ENCODE measurements at places on chromosomes 12 and 14.

DNA sequence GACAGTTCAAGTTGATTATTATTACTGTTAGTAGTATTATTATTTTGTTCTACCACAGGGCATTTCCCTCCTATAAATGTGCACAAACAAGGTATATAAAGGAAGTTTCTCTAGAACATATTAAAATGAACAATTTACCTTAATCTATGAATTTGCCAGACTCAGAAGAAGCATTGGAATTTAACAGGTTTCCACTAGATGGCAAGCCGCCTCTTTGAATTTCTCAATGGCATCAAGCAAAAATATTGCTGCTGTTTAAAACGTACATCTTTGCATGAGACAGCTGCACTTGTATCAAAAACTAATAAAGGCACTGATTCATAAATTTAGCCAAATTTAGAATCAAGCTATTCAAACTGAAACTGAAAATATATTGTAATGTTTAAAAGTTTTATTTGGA is 34.6 kb upstream of the MIS18BP1 start:
- DNase-seq: no peak

GRCh38 chr14:67357186-67357968 is 2.2 kb downstream of the ATP6V1D start:
- no peak for DNase-seq

GRCh38 chr14:45658226-45658916 is 405.4 kb upstream of the MIS18BP1 start:
- DNase-seq: no peak

DNA sequence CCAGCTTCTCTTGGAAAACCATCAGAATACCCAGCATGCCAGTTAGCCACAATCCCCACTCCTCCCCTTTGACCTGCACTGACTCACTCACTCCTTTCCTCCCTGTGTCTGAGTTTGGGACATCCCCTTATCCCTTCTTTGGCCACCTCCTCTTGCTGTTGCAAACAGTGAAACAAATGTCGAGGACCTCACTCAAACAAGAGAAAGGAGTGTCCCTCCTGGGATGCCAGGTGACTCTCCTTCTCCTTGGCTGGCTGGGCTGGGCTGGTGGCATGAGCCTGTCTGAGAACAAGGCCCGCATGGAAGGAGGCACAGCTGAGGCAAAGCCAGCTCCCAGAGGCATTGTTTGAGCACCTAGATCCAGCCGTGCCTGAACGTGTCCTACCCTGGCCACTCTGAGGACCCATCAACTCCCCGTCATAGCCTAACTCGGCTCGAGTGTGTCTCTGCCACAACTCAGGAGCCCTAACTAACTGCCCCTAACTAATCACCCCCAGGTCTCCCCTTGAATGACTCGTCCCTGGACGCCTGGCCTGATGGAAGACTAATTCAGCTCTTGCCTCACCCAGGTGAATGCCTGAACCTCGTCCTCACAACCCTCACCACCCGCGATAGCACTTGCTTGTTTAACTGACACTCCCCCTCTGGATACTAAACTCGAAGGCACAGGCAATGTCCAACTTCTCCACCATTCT is 43.0 kb downstream of the NCOR2 start:
- no peak for DNase-seq

GRCh38 chr12:71440345-71440762 is 756 bp downstream of the LGR5 start:
- DNase-seq: no peak

GRCh38 chr14:24879661-24880386 is 170.1 kb downstream of the STXBP6 start:
- DNase-seq: no peak

- DNase-seq: no peak
Observed at GRCh38 chr12:19938491-19938890, 429.8 kb upstream of the PDE3A start.

DNA sequence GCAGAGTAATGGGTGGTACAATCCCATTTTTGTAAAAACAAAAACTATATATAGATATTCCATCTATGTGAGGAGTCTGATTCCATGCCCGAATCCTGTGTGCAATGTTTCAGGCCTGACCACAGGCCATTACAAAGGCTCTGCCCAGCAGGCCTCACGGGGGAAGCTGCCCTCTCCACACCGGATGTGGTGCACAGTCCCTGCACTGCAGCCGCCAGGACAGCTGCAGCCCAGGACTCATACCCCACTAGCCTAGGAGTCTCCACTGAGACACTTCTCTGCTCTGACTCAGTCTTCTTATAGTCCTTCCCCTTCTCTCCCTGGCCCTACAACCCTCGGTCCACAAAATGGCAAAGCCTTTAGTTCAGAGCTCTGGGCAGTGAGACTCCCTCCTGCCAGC is 190.4 kb downstream of the PPM1H start:
- no peak for DNase-seq

DNA sequence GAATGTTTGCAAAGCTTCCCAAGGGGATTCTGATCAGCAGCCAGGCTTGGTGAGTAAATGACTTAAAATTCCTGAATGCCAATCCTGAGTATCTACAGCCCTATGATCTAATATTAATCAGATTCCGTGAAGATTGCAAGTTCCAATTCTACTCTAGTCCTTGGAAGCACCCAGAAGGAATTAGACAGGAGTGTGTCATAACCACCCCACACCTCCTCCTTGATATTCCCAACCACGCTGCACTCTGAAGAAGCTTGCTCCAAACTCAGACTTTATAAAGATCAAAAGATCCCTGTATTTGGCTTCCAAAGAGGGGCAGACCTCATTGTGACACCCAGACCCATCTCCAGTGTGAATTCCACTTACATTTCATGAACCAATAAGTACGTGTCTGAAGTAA is 306.0 kb downstream of the BCL11B start:
- no peak for DNase-seq

DNA sequence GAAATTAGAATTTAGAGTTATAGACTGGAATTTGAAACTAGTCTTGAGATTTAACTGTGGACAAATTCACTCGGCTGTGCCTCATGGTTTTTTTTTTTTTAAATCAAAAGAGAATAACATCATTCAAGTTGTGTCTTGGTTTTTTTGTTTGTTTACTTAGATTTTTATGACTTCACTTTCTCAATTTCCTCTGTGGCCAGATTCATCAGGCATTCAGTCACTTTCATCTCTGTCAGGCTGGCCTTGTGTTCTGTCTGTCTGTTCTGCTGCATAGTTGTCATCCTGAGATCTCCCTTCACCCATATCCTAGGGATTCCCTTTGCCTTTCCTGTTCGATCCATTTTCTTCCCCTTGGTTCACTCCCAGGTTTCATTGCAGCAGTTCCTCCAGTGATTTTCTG is 10.0 kb downstream of the MARK3 start:
- no peak for DNase-seq

DNA sequence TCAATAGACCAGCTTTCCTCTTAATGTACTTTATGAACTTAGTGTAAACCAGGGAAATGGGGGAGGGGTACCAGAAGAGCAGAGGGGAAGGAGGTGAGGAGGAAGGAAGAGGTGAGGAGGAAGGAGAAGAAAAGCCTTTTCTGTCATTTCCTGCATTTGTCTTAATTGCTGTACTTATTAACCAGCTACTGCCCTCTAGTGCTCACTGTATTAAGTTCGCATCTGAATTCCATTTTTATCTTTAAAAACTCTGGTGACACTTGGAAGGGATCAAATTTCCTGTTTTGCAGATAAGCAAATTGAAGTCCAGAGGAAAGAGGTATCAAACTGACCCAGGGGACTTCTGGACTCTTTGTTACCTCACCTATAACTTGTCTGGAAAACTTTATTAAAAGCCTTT is 22.2 kb downstream of the MANSC1 start:
- DNase-seq: no peak

DNA sequence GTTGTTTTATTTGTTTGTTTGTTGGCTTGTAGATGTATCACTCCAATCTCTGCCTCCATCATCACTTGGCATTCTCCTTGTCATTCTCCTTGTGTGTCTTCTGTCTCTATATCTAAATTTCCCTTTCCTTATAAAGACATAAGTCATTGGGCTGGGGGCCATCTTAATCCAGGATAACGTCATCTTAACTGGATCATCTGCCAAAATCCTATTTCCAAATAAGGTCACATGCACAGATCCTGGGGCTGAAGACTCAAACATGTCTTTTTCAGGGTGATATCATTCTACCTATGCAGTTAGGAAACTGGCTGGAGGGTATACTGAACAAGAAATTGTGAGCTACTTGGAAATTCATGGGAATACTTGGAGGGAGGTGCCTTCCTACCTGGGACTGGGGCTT is 8.7 kb upstream of the CCDC60 start:
- DNase-seq: no peak

GRCh38 chr12:88897723-88898122 is 317.5 kb upstream of the KITLG start:
- DNase-seq: no peak

DNA sequence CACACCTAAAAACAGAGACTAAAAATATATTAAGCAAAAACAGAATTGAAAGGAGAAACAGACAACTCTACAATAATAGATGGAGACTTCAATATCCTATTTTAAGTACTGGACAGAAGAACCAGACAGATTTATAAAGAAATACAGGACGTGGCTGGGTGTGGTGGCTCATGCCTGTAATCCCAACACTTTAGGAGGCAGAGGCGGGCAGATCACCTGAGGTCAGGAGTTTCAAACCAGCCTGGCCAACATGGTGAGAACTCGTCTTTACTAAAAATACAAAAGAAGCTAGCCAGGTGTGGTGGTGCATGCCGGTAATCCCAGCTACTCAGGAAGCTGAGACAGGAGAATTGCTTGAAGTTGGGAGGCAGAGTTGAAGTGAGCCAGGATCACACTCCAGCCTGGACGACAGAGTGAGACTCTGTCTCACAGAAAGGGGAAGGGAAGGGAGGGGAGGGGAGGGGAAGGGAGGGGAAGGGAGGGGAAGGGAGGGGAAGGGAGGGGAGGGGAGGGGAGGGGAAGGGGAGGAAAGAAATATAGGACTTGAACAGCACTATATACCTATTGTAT is 53.0 kb downstream of the CDK17 start:
- no peak for DNase-seq

DNA sequence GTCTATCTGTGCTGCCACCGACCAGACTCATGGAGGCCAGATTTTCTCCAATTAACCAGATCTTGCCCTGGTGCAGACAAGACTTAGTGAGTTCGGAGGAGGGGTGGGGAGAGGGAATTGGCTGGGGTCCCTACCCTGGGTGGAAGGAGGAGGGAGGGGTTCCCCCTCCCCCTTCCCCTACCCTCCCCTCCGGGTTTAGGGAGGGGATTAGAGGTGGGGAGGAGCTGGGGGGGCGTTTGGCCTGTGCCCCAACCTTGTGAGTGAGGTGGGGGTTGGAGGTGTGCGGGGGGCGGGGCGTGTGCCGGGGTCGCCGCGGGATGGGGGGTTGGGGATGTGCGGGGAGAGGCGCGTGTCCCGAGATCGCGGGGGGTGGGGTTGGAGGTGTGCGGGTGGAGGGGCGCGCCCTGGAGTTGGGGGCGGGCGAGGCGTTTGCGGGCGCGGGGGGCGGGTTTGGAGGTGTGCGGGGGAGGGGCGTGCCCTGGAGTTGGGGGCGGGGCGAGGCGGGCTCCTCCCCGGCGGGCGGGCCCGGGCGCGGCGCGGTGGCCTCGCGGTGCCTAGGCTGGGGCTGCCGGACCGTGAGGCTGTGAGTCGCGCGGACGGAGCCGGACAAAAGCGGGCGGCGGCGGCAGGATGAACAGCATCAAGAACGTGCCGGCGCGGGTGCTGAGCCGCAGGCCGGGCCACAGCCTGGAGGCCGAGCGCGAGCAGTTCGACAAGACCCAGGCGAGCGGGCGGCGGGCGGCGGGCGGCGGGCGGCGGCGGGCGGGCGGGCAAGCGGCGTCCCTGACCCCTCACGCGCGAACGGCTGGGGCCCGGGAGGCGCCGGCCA is at the start of gene HIP1R:
Gene HIP1R, plus strand, starts transcription at position 537 of the 829 bp plus-strand sequence. Its CDS starts 94 bp downstream, at position 631.
- no peak for DNase-seq

- DNase-seq: no peak
Observed at GRCh38 chr14:26281280-26281998, 316.4 kb downstream of the NOVA1 start.

DNA sequence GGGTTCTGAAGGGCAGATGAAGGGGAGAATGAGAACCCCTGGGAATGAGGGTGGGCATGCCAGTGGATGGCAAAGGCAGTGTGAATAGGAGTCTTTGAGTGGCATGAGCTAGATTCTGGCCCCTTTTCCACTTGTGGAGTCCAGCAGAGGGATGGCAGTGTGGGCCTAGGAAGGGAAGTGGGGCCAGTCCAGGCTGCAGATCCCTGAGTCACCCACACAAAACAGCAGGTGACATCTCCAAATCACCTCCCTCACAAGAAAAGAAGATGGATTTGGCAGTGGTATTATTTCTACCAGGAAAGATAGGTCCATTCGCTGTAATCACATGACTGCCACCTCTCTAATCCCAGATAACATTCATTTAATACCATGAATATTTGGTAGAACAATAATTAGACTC is 151.3 kb downstream of the TTC7B start:
- no peak for DNase-seq

GRCh38 chr14:74824997-74825396 is 50.9 kb downstream of the PROX2 start:
- DNase-seq: no peak

DNA sequence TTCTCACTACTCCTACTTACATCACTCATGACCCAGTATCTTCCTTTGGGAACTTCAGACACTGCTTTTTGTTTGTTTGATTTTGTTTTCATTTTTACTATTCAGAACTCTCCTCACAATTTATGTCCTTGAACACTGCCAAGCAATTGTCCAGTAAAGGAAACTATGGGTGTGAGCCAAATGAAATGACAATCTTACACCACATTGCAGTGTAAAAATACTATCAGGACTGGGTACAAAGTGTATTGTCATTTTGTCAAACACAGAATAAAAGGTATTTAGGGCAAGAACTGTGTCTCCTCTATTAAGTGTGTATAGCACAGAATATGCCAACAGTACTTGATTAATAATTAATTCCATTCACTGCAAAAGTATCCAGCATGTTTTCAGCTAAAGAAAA is 199.3 kb downstream of the ALG10B start:
- DNase-seq: no peak

DNA sequence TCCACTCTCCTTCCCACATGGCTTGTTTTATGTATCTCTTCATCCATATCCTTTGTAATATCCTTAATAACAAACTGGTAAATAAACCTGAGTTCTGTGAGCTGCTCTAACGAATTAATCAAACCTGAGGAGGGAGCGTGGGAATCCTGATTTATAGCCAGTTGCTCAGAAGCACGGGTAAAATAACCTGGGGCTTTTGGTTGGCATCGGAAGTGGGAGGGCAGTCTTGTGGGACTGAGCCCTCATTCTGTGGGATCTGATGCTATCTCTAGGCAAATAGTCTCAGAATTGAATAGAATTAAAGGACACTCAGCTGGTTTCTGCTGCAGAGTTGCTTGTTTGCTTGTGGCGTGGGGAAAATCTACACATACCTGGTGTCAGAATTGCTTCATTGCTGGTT is 17.5 kb upstream of the LDHB start:
- no peak for DNase-seq

- DNase-seq: no peak
Observed at GRCh38 chr12:45289245-45290215, 73.6 kb downstream of the ANO6 start.

- DNase-seq: no peak
Observed at GRCh38 chr12:131067981-131068851, 114.5 kb downstream of the ADGRD1 start.
